Activated gamma-delta T cell treated with anti-CD3 and anti-CD28 coated beads, Interleukin-2, amount 50 U/mL, for 16 hours (primary cell): ENCODE measurements at places on chromosomes 6 and 20.

- DNase-seq: no peak
Measured at GRCh38 chr6:111215131-111215530, 127.8 kb downstream of the SLC16A10 start.

- no peak for DNase-seq
Measured at GRCh38 chr20:63142933-63143332, 73.0 kb downstream of the YTHDF1 start.

GRCh38 chr6:118504611-118505010, 43.5 kb upstream of the PLN start:
- no peak for DNase-seq

DNA sequence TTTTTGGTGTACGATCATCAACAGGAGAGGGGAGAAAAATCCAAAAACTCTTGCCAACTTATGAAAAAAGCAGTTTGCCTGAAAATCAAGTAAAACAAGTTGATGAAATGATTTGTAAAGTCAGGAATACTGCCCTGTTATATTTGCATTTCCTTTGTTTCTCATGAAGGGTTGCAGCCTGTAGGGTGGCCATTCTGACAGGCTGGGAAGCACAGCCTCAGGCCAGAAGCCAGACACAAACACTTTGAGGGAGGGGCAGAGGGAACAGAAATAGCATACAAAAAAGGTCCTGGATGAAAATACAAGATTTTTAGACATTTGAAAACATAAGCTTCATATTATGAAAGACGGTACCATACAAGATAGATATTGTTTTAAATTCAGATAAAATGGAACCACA, 109.8 kb downstream of the DTNBP1 start:
- DNase-seq: no peak

DNA sequence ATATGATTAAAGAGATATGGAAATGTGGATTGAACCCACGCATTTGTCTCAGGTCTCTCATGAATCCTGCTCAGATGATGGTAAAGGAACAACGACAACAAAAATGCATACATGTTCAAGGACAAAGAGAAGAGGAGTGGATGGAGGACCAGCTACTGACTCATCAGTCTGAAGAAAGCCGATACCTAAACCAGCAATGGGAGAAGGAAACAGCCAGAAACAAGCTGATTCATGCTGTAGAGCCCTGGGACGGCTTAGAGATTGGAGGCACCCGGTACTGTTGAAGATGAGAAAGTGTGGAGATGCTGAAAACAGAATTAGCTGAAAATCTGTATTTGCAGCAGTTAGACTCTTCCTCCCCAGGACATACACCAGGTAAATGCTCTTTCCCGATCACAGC, 14.4 kb upstream of the RIPPLY2 start:
- DNase-seq: no peak

- DNase-seq: no peak
Measured at GRCh38 chr6:124990988-124991387, 28.8 kb downstream of the RNF217 start.
